ENCODE measurements at places on chromosomes 4 and X.

- DNase-seq: no peak
Observed at GRCh38 chr4:122346036-122346435, 32.8 kb upstream of the ADAD1 start.

DNA sequence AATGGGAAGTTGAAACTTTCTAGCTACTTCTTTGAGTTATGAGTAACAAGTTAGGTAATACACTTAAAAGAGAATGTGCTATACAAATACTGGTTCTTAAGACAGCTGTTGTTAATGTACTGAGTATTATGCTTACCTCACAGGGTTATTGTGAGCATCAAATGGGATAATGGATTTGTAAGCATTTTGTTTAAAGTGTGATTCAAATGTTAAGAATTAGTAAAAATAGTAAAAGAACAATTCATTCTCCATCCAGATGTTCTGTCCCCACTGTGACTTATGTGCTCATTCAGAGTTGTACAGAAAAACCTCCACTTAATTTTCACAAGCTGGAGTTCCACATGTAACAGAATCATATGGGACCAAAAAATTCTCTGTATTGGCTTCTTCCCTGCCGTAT, 63.6 kb downstream of the AR start:
- DNase-seq: no peak

- no peak for DNase-seq
Observed at GRCh38 chrX:97358941-97359340, 475.2 kb downstream of the RPA4 start.

- DNase-seq: no peak
Observed at GRCh38 chr4:58688568-58688967, 1578.4 kb upstream of the IGFBP7 start.

DNA sequence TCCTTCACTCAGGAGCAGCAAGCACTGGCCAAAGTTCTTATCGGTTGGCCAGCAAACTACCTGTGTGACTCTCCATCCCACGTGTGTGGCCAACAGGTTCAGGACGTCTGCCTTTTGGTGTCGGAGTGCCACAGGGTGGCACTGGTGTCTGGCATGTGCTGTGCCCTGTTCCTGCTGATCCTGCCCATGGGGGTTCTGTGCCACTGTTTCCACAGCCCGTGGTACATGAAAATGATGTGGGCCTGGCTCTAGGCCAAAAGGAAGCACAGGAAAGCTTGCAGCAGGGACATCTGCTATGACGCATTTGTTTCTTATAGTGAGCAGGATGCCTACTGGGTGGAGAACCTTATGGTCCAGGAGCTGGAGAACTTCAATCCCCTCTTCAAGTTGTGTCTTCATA, 4.6 kb upstream of the TLR2 start:
- DNase-seq: no peak

DNA sequence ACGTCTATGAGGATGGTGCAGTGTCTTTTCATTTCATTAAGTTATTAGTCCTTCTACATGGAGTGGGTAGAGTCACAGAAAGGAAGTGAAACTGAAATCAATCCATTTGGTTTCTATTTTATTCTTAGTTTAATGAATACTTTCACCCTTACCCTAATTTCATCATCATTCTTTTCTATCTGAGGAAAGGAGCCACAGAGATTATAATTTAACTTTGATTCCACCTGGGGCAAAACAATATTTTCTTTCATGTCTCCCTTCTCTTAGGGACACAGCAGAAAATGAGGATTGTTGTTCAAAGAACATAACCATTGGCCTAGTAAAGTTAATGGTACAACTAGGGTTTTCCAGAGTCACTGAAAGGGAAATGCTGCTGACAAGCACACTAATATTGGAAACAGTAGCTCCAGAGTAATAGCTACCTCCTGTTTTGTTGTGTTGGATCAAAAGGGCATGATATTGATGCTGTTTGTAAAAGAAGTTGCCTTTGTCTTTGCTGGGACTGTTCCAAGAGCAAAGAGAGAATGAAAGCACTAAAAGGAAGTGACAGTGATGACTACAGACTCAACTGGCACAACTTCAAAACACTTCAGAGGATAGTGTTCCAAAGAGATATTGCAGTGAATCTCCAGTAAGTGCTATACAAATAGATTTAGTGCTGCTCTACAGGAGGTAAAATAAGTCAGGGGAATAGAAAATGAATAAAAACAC, 247.1 kb upstream of the PITX2 start:
- no peak for DNase-seq

DNA sequence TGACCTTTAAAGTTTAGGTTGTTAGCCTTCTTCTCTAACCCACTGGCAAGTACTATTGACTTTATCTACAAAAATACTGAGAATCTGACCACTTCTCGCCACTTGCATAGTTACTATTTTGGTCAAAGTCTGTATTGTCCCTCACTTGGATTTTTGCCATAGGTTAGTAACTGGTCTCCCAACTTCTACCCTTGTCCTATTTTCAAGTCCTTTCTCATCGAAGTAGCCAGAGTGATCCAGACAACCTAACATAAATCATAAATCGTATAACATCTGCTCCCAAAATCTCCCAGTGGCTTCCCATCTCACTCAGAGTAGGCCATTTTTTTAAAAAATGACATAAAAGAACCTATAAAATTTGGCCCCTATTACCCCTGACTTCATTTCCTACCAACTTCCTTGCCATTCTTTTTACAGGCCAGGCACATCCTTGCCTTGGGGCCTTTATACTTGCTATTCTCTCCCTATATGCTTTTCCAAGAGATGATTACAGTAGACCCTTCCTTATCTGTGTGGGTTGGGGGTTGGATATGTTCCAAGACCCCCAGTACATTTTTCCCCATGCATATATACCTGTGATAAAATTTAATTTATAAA, 29.0 kb downstream of the WDFY3 start:
- DNase-seq: no peak

- DNase-seq: no peak
Observed at GRCh38 chrX:19911784-19912183, 24.4 kb upstream of the SH3KBP1 start.

GRCh38 chrX:16212436-16212835, 45.2 kb downstream of the MAGEB17 start:
- DNase-seq: no peak

DNA sequence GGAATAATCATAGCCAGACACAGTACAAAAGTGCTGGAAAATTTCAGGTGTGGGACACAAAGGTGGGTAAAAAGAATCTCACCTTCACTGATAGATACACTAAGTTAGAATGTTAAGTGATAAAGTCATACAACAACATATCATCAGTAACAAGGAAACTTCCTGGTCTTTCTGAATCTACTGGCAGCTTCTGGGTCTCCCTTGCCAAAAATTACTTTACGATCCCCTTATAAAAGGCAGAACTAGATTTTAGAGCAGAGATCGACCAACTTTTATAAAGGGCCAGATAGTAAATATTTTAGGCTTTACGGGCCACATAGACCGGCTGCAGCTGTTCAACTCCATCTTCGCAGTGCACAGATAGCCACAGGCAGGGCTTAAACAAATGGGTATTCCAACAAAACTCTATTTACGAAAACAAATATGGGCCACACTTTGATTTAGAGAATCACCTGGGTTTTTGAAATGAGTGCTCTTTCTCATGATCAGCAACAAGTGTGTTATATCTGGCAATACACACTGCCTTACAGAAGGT, 159.9 kb downstream of the AASDH start:
- no peak for DNase-seq

- DNase-seq: no peak
Observed at GRCh38 chrX:48715876-48716502, 19.5 kb downstream of the SUV39H1 start.

DNA sequence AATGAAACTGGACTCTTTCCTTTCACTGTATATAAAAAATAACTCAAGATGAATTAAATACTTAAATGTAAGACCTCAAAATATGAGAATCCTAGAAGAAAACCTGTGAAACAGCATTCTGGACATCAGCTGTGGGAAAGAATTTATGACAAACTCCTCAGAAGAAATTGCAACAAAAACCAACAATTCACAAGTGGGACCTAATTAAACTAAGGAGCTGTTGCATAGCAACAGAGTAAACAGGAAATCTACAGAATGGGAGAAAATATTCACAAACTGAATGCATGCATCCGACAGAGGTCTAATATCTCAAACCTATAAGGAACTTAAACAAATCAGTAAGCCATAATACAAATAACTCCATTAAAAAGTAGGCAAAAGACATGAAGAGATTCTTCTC, 851.7 kb upstream of the PCDH10 start:
- no peak for DNase-seq

DNA sequence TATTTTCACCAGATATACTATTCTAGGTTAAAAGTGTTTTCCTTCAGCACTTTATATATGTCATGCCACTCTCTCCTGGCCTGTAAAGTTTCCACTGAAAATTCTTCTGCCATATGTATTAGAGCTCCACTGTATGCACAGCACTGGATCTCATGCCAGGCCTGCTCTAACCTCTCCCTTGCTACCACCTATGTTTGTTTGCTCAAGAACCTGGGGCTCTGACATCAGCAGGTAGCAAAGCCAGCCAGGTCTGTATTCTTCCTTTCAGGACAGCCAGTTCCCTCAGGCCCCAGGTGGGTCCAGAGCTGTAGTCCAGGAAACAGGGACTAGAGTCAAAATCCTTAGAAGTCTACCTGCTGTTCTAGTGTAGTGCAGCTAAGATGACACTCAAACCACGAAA, 19.1 kb upstream of the MUC7 start:
- DNase-seq: no peak

- no peak for DNase-seq
Observed at GRCh38 chr4:53809816-53810215, 218.5 kb upstream of the LNX1 start.

- no peak for DNase-seq
Observed at GRCh38 chr4:70994387-70995099, 1.1 kb downstream of the DCK start.

DNA sequence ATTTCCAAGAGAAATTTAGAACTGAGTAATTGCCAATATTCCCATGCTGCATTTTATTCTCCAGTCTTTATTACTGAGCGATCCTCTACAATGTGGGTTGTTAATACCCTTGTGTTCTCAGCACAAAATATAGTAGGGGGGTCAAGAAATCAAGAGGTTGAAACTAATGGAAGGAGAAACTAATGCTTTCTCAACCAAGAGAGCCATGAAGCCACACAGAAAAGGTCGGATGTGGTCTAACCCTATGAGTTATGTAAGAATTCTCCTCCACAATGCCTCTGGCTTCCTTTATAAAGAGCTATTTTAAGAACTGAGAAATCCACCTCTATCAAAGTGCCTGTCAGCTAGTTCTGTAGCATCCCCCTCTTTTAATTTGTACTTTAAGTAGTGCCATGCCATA, 268.5 kb downstream of the CHIC1 start:
- no peak for DNase-seq

All from nephron progenitor cell (in vitro differentiated cells).